ENCODE measurements at places on chromosomes 7 and 10. TPM values are rescaled to one million over a fixed set of nuclear protein-coding genes. Genes with fewer than 3 reads are reported as not detected.

The PITRM1 gene
- 43.0 TPM for total RNA-seq

The CC2D2B gene
- 0.36 TPM for total RNA-seq

The VWA2 gene
- total RNA-seq: 3.5 TPM

The ARHGAP12 gene
- 11.2 TPM for total RNA-seq

The ZNF485 gene
- total RNA-seq: 2.5 TPM

The SH3PXD2A gene
- 34.0 TPM for total RNA-seq

Data from esophagus mucosa (tissue), 1 donor.